CD4-positive, alpha-beta T cell treated with Interleukin-2 at 100 ng/mL for 4 hours (primary cell): ENCODE measurements at places on chromosomes 5 and 9.

GRCh38 chr5:178940569-178941360 lies at the start of gene ZNF454:
Gene ZNF454 (plus strand): TSS chr5:178941198. CDS start chr5:178942792, 1,594 bp downstream.
- no peak for DNase-seq

- DNase-seq: no peak
Measured at GRCh38 chr9:84945878-84946538, 276.5 kb downstream of the NTRK2 start.

GRCh38 chr5:65066387-65067146 lies 297.8 kb downstream of the CWC27 start:
- no peak for DNase-seq

GRCh38 chr5:63473335-63473967 lies 488.8 kb downstream of the HTR1A start:
- no peak for DNase-seq

- DNase-seq: no peak
Measured at GRCh38 chr9:16230731-16231130, 639.7 kb downstream of the BNC2 start.
